Anterior cingulate cortex (tissue), 58 donors: ENCODE measurements at places on chromosomes 5 and 9.

GRCh38 chr5:57317341-57317740, 143.5 kb downstream of the GPBP1 start:
- no peak for DNase-seq

- no peak for DNase-seq
These were observed 2.8 kb upstream of the SARDH start for GRCh38 chr9:133740911-133741310.

GRCh38 chr5:122351416-122352157, 39.5 kb downstream of the SNCAIP start:
- DNase-seq = no peak

DNA sequence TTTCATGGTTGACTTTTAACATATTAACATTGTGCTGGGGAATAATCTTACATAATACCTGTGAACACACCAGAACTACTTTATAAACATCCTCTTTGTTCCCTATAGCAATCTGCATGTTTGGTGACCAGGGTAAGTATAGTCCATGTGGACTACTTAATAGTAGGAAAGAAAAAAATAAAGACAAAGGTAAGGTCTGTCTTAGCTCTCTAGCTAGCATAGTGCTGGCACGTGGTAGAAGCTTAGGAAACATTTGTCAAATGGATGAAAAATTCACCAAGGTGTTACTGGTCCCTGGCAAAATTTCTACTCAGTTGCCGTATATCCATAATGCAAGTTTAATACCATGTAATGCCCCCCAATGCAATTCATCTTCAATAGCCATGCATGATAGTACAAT, 78.6 kb upstream of the ABCA1 start:
- no peak for DNase-seq

DNA sequence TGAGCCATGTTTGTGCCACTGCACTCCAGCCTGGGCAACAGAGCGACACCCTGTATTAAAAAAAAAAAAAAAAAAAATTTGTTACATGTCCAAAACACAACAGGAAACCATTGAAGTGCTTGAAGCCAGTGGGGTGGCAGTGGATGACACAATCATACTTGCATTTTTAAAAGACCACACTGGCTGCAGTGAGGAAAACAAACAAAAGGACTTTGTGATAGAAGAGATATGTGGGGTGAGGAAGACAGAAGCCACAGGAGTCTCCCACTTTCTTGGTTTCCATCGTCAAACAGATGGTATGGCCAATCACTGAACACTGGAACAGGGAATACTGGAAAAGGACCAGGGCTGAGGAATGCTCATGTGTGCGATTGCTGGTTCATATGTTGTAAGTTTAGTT, 20.9 kb upstream of the COMMD10 start:
- no peak for DNase-seq

DNA sequence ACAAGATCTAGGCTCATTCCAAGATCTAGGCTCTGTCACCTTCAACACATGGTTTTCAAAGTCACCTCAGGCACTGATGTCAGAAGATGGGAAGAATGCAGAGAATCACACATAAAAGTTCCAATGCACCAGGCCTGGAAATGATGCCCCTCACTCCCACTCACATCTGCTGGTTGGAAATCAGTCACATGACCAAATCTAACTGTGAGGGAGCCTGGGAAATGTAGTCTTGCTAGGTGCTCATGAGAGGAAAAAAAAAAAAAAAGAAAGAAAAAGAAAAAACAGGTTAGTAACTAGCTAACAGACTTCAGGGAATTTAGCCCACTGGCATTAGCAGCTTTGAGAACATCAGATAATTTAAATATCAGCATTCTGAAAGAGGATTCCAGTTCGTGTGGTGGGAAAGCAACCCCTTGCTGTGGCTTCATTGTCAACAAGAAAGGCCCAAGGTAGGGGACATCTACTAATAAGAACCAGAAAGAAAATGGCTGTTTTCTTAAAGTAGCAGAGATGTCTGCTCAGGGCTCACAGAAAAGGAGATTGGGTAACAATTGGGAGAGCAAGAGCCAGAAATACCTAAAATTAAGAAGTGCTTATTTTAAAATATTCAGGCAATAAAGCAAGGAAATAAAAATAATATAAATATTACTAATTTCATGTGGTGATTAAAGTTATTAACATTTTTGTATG, 614.3 kb downstream of the ACTL7B start:
- no peak for DNase-seq

DNA sequence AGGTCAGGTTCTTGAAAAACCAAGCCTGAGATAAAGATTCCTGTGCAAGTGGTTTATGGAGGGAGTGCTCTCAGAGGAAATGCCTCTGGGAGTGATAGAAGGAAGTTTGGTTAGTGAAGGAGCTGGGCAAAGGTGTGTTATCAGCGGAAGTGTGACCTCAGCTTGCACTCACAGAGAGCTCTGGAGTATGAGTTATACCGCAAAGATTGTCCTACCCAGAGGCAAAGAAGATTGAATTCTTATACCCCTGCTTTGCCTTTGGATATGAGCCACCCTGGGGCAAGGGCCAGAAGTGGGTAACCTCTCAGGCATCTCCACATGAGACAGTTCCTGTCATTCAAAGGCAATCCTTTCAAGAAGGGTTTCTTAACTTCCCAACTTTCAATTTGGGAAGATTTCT, 145.6 kb downstream of the MUSK start:
- no peak for DNase-seq

- DNase-seq = no peak
These were observed 146.1 kb downstream of the CAAP1 start for GRCh38 chr9:26746357-26747072.

DNA sequence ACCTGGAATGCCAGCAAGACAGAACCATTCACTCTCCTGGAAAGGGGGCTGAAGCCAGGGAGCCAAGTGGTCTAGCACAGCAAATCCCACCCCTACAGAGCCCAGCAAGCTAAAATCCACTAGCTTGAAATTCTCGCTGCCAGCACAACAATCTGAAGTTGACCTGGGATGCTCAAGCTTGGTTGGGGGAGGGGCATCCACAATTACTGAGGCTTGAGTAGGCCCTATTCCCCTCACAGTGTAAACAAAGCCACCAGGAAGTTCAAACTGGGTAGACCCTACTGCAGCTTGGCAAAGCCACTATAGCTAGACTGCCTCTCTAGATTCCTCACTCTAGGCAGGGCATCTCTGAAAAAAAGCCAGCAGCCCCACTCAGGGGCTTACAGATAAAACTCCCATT, 17.3 kb downstream of the RIGI start:
- no peak for DNase-seq

DNA sequence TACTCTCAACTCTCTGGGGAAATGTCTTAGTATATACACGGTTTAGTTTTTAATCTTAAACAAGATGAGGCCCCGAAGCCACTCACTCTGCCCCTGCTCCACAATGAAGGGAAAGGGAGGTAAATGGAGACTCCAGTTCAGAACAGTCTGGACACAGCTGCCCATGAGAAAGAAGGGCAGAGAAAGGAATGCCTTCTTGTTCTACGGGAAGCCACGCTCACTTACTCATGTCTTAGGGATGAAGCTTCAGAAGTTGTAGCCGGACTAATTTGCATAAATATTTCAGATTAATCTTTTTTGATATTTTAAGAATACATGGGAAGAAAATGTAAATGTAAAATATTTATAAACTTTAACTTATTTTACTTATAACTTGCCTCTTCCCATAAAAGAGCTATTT, 94.0 kb downstream of the COL23A1 start:
- DNase-seq = no peak

- no peak for DNase-seq
These were observed 1.4 kb downstream of the PCDH1 start for GRCh38 chr5:141876628-141877355.

DNA sequence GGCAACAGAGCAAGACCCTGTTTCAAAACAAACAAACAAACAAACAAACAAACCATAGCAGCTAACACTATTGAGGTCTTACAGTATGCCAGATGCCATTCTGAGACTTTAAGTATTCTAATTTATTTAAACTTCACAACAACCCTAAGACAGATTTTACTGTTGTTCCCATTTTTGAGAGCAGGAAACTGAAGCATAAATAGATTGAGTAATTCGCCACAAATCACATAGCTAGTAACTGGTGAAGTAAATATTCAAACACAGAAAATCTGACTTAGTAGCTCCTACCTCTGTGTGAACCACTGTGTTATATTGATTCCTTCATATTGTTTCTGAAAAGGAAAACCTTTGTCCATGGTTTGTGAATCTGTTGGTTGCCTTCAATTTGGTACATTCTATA, 98.4 kb downstream of the UNC13B start:
- no peak for DNase-seq

- no peak for DNase-seq
These were observed 64.6 kb downstream of the ACTBL2 start for GRCh38 chr5:57417971-57418370.

- DNase-seq = no peak
These were observed 173.8 kb upstream of the SLC30A5 start for GRCh38 chr5:68919988-68920490.

GRCh38 chr5:101520417-101520816, 617.3 kb upstream of the ST8SIA4 start:
- DNase-seq = no peak

- DNase-seq = no peak
These were observed 8.2 kb downstream of the NR2F1-AS1 start for GRCh38 chr5:93572608-93573353.

- DNase-seq = no peak
These were observed 243.0 kb downstream of the CDH10 start for GRCh38 chr5:24401773-24402172.

- no peak for DNase-seq
These were observed 40.2 kb downstream of the NFIB start for GRCh38 chr9:14273696-14274121.
